Mesothelial cell of epicardium (in vitro differentiated cells): ENCODE measurements at places on chromosomes 7 and 10.

DNA sequence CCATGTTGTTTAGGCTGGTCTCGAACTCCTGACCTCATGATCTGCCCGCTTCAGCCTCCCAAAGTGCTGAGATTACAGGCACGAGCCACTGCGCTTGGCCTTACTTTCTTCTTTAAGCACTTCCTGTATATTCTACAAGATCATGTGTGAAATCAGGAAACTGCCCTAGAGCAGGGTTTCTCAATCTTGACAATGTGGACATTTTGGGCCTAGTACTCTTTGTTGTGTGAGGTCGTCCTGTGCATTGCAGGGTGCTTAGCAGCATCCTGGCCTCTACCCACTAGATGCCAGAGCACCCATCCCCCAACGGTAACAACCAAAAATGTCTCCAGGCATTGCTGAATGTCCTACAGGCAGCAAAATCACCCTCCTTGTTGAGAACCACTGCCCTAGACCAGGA, 24.7 kb downstream of the RRP12 start:
- no peak for DNase-seq

GRCh38 chr10:81248886-81249285, 626.1 kb upstream of the NRG3 start:
- no peak for DNase-seq

- DNase-seq: no peak
Measured at GRCh38 chr10:103637927-103638557, 144.5 kb downstream of the NEURL1 start.

- DNase-seq: no peak
Measured at GRCh38 chr10:12073526-12073925, 4.8 kb downstream of the DHTKD1 start.

DNA sequence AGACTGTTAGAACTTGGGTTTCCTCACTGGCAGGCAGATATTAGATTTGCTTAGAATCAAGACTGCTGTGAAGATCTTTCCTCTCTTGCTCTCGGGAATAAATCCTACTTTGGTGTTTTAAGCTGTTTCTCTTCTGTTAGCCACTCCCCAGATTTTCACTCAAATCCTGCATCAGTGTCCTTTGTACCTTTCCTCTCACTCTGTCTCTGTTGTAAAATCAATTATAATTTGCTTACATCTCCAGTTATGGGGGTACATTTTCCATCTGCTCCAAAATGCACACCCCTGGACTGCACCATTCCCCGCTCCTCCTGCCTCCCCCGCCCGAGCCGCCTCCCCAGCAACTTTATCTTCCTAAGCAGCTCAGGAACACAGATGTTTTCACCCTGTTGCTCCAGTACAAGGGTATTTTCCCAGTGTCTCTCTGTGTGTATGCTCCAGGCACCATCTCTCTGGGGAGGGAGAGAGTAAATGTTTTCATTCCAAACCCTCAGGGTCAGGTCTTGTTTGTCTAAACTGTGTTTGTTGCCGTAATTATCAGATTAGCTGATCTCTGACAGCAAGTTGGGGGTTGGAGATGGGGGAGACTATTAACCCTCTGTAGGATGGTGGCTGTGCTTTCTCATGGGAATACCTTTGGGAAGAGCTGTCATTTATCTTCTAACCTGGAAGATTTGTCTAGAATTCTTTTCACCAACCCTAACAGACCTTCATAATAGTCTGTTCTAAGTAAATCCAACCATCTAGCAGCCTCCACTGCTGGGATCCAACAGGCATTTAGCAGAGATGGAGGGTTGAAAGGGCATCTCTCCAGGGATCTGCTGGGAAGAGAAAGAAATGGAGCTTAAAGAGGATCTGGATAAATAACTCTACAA, 20.4 kb upstream of the GOT1 start:
- no peak for DNase-seq

- DNase-seq: no peak
Measured at GRCh38 chr7:74173074-74173473, 1.1 kb upstream of the EIF4H start.

DNA sequence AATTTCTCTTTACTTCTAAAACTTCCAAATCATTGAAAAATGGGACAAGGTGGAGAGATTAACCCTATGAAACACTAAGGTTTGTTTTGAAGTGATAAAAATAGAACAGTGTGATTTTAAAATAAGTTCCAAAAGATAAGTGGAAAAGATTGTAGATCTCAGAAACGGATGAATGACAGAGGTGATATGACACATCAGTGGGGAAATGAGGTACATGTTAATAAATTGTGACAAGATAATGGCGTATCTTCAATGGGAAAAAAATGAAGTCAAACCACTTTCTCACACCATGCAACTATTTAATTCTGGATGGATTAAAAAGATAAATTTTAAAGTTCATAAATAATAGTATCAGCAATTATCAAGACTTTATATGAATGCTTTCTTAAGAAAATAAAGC, 159.7 kb upstream of the VWC2 start:
- no peak for DNase-seq

GRCh38 chr7:103150192-103150591, 1.3 kb upstream of the NAPEPLD start:
- no peak for DNase-seq

DNA sequence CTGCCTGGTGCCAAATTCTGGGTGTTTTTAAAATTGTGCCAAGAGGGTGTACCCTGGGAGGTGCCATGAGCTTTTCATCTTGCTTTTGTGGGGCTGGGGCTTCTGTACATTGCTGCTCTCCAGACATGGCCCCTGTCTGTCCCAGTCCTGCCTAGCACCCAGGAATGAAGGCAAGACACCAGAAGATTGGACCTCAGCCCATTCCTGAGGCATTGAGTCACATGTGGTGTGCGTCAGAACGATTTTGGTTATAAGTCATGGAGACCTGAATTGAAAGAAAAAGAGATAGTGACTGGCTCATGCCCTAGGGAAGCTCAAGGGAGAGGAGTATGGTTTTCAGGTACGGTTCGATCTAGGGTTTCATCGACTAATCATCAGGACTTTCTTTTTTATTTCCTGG, 493.2 kb downstream of the TYW1 start:
- no peak for DNase-seq

DNA sequence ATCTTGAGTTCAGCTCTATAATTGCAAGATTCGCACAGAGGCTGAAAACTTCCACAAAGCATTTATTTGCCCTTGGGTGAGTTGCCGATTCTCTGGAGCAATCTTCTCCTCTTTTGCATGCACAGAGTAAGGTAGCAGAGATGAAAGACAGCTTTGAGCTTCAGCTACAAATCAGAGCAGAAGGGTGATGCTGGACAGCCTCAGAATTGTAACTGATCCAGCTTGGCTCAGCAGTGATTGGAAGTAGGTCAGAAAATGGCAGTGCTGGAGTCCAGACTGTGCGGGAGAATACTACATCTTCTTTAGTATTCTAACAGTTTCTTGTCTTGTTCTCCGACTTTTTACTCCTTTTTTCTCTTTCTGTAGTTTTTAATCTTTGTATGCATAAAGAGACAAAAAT, 55.4 kb upstream of the CDC14C start:
- DNase-seq: no peak

- no peak for DNase-seq
Measured at GRCh38 chr7:100689230-100690135, 4.6 kb downstream of the GIGYF1 start.

DNA sequence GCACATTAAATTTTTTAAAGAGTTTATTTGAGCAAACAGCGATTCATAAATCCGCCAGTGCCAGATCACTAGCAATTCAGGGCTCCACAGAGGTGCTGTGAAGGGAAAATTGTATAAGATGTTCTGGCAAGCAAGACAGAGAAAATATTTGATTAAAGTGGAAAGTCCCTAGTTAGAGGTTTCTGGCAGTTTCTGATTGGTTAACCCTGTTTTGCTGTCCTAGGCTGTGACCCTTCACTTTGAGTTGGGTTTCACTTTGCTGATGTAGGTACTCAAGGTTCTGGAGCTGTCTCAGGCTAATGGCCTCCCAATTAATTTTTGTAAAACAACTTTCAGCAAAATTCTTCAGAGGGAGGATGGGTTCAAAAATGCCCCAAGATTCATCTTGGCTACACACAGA, 79.4 kb upstream of the NXPH1 start:
- DNase-seq: no peak

DNA sequence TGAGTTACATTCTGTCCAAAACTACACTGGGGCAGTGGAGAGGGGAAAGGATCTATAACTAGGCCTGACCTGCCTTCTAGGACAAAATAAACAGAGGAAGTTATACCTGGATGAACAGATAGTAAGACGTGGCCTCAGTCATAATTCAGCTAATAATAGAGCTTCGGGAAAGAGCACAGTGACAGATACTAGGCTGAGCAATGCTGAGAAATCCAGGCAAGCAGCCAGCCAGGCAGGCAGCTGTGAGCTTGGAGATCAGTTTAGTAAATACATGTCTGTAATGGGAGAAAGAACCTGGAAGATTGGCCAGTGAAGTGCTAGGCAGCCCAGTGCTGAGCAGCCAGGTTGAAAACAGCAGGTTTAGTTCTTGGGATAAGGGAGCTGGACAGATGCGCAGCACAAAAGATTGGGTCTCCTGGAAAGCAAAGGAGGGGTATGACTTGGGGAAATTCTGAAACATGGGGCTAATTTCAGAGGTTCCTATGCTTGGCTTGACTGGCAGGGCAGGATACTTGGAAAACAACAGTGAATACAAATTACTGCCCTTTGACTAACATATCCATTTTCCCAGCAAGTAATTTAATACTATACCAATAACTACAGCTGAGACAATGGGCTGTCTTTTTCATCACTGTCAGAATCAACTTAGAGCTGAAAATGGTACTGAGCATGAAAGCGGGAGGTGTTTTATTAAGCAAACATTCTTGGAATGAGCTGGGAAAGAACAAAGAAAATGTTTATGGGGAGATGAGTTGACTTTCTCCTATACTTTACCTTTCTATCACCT, 140.8 kb downstream of the DGKB start:
- peak; percentile 54 for DNase-seq

GRCh38 chr7:45159296-45159695, 1.7 kb downstream of the RAMP3 start:
- no peak for DNase-seq

DNA sequence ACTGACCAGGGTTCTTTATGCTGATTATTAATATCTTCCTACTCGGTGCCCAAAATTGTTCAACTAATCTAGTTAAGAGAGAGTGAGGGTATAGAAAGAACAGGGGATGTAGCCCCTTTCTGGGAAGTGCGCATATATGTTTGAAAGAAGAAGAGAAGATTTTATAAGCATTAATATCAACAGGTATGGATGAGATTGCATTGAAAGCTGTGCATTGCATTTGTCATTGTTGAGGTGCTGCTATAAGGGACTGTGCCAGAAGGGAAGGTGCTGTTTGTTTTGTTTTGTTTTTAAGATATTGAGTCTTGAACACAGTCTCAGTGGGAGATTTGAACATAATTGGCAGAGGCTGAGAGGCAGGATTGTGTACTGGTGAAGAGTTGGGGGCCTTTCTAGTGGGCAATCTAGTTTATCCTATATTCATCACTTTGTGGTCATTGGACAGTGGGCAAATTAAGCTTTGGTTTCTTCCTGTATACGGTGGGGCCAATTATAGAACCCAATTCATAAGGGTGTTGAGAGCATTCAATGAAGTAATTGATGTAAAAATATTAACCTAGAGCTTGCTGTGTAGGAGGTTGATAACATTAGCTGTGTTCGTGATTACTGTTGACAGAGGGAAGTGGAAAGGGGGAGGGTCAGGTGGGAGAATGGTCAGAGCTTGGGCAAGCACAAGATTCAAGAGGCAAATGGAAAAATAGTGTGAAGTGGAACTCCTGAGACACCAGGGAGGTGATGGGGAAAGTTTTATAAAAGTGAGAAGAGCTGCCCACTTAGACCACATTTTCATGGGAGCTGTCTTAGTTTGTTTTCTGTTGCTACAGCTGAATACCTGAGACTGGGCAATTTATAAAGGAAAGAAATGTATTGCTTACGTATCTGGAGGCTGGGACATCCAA, 19.9 kb upstream of the PCGF5 start:
- DNase-seq: no peak

DNA sequence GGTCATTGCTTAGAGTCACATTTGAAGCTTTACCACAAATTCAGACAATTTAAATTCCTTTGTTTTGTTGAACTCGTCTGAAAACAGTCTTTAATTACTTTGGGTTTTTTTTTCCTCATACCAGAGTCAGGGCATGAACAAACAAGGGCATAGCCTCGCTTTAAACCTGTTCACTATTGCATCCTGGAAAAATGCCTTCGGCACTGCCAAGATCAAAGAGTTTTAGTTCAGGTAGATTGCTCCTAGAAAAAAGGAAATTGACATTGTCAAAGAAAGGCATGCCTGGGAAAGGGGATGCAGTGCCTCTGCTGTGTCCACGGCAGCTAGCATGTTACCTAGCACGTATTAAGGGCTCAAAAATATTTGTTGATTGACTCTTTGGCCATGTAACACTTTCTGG, 235.1 kb downstream of the ARHGAP21 start:
- DNase-seq: no peak

- DNase-seq: no peak
Measured at GRCh38 chr10:10824591-10825148, 193.0 kb upstream of the CELF2 start.

GRCh38 chr10:89481662-89482061, 53.7 kb downstream of the SLC16A12 start:
- DNase-seq: no peak

- no peak for DNase-seq
Measured at GRCh38 chr10:31460242-31460641, 141.2 kb downstream of the ZEB1 start.

DNA sequence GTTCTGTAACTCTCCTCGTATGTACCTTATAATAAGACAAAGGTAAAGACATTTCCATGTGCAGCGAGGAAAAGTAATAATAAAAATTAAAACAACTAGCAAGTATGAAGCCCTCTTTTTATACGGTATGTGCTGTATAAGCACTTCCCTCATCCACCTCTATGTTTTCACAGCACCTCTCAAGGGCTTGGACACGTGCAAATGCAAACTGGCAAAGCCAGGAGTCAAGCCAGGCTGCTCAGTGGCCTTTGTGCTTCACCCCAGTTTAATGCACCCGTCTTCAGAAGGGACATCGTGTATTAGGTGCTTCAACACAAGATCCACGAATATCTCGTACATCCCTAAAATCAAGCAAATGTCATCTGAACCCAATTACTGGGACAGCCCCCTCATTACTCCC, 1.3 kb upstream of the DGKI start:
- no peak for DNase-seq

DNA sequence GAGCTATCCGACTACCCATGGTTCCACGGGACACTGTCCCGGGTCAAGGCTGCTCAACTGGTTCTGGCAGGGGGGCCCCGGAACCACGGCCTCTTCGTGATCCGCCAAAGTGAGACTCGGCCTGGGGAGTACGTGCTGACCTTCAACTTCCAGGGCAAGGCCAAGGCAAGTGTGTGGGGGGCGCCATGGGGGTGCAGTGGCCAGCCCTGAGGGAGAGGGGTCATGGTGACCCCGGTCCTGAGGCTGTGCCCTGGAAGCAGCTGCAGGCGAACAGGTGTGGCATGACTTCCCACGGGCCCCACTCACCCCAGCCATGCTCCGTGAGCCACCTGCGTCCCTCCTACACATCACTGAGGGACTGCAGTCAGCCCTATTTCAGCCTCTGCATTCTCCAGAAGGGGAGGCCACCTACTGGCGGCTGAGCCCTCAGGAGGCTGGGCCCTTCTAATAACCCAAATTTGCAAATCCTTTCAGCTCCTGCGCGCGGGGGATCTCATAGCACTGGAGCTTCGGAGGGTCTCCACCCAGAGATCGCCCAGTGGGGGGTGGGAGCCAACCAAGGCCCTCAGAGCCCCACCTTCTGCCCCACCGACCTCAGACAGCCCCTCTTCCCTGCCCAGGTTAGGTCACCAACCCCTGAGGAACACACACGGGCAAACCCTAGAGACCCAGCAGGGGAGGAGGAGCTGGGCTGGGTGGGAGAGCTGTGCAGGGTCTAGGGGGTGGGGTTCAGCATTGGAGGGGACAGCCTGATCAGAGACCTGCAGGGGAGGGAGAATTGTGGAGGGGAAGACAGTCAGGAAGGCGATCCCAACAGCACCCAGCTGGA, 30.8 kb downstream of the SH2B2 start:
- no peak for DNase-seq
